Stimulated activated CD8-positive, alpha-beta memory T cell treated with anti-CD3 and anti-CD28 coated beads, Interleukin-15, amount 100 ng/mL, for 24 hours (primary cell): ENCODE measurements at places on chromosomes 4 and X.

- DNase-seq = no peak
These were observed 143.3 kb upstream of the RADX start for GRCh38 chrX:106468433-106468832.

- no peak for DNase-seq
These were observed 111.2 kb downstream of the GLRA3 start for GRCh38 chr4:174717828-174718227.

DNA sequence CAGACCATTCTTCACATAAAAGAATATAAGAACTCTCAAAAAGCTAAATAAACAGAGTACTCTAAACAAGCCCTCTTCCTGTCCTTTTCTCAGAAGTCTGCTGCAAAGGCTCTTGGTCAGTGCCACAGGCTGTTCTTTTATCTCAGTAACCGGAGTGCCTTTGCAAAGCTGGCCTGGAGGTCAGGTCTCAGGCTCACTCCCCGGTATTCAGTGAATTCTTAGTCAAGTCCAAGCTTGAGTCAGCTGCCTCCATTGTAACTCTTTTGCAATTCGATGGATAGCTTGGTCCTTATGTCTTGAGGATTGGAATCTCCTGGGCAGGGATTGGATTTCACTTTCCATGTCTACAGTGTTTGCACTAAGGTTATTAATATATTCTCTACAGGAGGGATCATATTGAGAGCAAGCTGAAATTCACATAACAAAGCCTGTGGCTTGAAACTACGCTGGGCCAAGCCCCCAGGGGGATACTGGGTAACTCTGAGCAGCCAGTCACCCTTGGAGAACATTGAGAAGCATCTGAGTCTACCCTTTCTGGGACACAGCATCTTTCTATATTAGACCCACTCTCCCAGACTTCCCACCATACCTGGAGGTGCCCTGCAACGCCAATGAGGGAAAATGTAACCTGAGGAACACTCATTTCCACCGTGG is 10.0 kb upstream of the HS6ST2 start:
- DNase-seq = no peak

DNA sequence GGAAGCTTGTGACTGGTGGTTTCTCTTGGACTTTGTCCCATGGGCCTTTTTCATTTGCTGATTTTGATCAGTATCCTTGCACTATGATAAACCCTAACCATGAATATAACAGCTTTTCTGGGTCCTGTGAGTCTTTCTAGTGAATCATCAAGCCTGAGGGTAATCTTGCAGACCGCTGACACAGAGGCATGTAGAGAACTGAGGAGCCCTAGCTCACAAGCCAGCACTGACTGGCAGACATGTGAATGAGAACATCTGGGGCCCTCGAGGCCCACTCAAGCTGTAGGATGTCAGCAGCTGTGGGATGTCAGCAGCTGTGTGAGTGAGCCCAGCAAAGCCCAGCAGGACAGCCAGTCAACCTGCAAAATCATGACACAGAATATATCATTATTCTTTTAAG is 36.7 kb downstream of the HMGB3 start:
- no peak for DNase-seq

- DNase-seq = no peak
These were observed 23.3 kb upstream of the MGST2 start for GRCh38 chr4:139642364-139642763.

- DNase-seq = no peak
These were observed 3.0 kb downstream of the RASSF6 start for GRCh38 chr4:73617256-73617655.

DNA sequence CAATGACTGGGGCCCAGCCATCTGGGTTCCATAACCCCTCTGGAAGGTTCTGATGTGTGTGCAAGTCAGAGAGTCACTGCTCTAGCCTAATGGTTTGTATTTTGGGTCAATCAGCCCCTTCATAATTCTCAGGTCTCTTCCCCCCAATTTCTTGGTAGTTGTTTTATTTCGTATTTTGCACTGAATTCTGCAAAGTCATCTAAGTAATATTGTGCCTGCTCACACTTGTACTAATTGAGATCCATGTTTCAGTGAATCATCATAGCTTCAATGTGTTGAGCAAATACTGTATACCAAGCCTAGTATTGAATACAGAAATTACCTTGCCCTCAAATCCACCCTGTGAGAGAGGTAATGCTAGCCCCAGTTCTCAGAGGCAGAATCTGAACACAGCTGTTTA is 28.0 kb upstream of the TBL1X start:
- no peak for DNase-seq
